Bladder microvascular endothelial cell (primary cell): ENCODE measurements at places on chromosomes 3 and 15. TPM values are rescaled to one million over a fixed set of nuclear protein-coding genes. Genes with fewer than 3 reads are reported as not detected.

TMEM40 gene
- under 0.01 TPM in 1 of 2 replicates, not detected in the other for total RNA-seq

PTH1R gene
- 0.06 and 0.32 TPM in 2 replicates for total RNA-seq

CCDC33 gene
- total RNA-seq, result not detected in 2 replicates

MYEF2 gene
- total RNA-seq, result 7.0 and 34.7 TPM in 2 replicates

MYL3 gene
- not detected in 2 replicates for total RNA-seq

ARHGEF26 gene
- total RNA-seq, result 0.63 and 1.3 TPM in 2 replicates

TRAIP gene
- 5.2 and 6.0 TPM in 2 replicates for total RNA-seq

SEMA6D gene
- total RNA-seq, result 4.0 and 8.5 TPM in 2 replicates

DUOXA1 gene
- not detected in 2 replicates for total RNA-seq

CHL1 gene
- not detected in 2 replicates for total RNA-seq

CD276 gene
- 21.9 and 82.4 TPM in 2 replicates for total RNA-seq

ANKUB1 gene
- not detected in 2 replicates for total RNA-seq

C3orf85 gene
- total RNA-seq, result not detected in 2 replicates

RASL12 gene
- total RNA-seq, result 0.16 TPM in 1 of 2 replicates, not detected in the other

UBE2E1 gene
- total RNA-seq, result 80.1 and 114 TPM in 2 replicates

QARS1 gene
- 272 and 301 TPM in 2 replicates for total RNA-seq

NR1I2 gene
- under 0.01 TPM in 1 of 2 replicates, not detected in the other for total RNA-seq

RHCG gene
- total RNA-seq, result under 0.01 TPM in 1 of 2 replicates, not detected in the other

KCNAB1 gene
- 0.13 TPM in 1 of 2 replicates, not detected in the other for total RNA-seq

XIRP1 gene
- total RNA-seq, result not detected in 2 replicates

CASR gene
- total RNA-seq, result not detected in 2 replicates
